ENCODE measurements at places on chromosomes 4 and X. TPM values are rescaled to one million over a fixed set of nuclear protein-coding genes. Genes with fewer than 3 reads are reported as not detected.

Gene DCAF4L1
- total RNA-seq, result 0.14 TPM

- no peaks in the 10 kb centered on the region for H3K27me3 ChIP-seq
- DNase-seq, result no peak
- no peaks in the 10 kb centered on the region for H3K36me3 ChIP-seq
- no peaks in the 10 kb centered on the region for H3K4me1 ChIP-seq
- no peak overlapping the region for H3K4me3 ChIP-seq
These were observed 80.9 kb downstream of the NKX6-1 start for GRCh38 chr4:84417997-84418709.

Gene XAGE1A
- not detected for total RNA-seq

GRCh38 chrX:56763556-56764152, 34.6 kb downstream of the NBDY start:
- H3K27ac ChIP-seq, result no peak overlapping the region
- no peak overlapping the region for H3K4me3 ChIP-seq

DNA sequence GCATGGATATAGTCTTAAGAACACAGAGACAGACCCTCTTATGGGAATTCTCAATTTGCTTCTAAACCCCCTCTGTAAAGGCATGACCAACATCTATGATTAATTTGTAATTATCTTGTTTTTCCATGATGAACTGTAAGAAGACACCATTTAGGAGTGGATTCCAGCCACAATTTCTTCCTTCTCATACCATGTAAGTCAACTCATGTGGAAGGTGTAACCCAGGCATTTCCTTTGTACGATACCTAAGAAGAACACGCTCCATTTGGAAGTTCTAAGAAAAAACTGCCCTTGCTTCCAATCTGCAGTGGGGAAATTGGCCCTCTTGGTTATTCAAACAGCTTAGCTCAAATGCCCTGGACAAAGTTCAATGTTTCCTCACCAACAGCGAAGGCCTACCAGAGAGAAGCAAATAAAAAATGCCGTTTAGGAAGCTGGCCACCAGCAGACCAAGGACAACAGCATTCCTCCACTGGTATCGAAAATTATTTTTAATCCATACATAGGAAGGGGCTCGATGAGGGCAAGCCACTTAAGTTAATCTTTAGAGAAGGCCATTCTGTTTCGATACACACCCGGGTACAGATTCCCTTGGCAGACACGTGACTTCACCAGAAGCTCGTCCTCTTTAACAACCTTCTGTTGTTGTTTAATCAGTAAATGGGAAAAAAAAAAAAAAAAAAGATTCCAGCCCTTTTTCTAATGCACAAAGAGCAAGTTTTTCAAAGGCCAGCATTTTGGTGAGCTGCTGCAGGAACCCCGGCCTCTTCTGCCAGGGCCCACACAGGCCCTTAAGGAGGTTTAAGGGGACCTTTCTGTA, 2.6 kb downstream of the DHRSX start:
- DNase-seq, result no peak
- H3K36me3 ChIP-seq, result no peaks in the 10 kb centered on the region
- peaks cover 30% of the 10 kb centered on the region for H3K4me1 ChIP-seq
- H3K27me3 ChIP-seq, result no peaks in the 10 kb centered on the region
- peak overlapping the region; percentile 94 for H3K4me3 ChIP-seq

DNA sequence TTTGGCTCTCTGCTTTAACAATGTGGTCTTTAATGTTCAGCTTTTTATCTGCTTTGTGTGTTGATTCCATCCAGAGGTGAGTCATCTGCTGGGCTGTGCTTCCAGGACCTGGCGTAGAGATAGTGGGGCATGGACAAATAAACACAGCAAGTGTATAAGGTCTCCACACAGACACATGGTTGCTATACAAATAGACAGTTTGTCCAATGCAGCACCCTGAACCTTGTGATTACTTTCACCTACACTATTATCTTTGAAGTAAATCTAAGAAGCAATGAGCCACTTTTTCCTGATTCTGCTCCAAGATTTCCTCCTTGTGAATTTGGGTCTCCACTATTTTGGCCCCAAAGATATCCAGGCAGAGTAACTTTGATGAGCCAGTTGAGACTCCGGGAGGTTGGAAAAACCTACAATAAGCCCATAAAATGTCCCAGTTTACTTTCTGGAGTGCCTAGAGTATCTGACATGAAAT, 12.1 kb downstream of the PPARGC1A start:
- no peaks in the 10 kb centered on the region for H3K4me1 ChIP-seq
- DNase-seq, result no peak
- H3K27me3 ChIP-seq, result no peaks in the 10 kb centered on the region
- H3K36me3 ChIP-seq, result no peaks in the 10 kb centered on the region

DNA sequence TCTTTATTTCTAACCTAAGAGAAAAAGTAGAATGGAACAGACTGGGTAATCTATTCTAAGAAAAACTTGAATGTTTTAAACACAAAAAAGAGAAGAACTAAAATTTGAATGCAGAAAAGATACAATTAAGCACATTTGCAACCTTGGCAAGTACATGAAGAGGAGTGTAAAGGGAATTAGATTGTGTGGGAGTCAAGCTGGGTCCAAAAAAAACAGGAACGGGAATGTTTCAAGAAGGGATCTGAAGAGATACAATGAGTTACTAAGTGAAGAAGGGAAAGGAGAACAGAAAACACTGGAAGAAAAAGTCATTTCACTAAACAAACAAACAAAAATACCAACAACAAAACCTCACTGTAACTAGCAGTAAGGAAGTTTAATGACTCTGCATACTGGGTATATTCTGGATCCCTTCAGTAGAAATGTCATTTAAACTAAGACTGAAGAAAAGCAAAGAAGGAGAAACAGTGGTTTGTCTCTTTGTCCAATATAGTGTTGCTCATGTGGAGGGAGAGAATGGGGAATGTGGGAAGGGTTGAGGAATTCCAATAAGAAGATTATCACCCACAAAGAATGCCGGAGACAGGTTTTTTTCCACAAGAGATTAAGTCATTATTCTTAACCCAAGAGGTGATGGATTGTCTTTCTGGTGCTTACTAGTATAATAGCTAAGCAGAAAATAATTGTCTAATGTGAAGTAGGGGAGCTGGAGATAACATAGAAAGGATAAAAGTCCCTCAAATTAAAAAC, 50.4 kb upstream of the PTPN13 start:
- H3K4me3 ChIP-seq, result no peak overlapping the region
- no peaks in the 10 kb centered on the region for H3K36me3 ChIP-seq
- H3K27me3 ChIP-seq, result no peaks in the 10 kb centered on the region
- no peak for DNase-seq
- no peak overlapping the region for H3K27ac ChIP-seq

DNA sequence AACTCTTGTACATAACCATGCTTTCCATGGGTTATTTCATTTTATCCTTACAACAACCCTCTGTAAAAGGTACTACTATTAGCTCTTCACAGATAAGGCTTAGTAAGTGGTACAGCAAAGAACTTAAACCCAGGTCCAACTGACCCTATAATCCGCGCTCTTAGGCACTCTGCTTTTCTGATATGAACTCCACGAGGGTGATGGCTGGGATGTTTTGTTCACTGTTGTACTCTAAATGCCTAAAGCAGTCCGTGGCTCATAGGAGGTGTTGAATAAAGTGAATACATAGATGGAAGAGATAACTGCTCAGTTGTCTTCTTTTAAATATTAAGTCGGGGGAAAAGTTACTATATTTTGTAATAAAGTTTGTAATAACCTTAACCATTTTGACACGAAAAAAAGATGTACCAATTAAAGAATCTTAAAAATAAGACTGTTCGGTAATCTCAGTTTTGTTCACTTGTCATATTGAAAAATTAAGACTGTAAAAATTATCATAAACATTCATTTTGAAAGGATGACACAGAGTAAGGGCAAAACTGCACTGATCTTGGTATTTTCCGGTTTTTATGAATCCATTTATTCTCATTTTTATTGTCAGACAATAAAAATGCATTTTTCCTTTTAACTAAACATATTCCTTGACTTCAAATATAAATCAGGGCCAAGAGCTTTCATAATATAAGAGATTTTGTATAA, 166.5 kb downstream of the FBXW7 start:
- H3K36me3 ChIP-seq, result no peaks in the 10 kb centered on the region
- H3K4me1 ChIP-seq, result no peaks in the 10 kb centered on the region
- no peak overlapping the region for H3K27ac ChIP-seq
- H3K27me3 ChIP-seq, result no peaks in the 10 kb centered on the region
- H3K4me3 ChIP-seq, result no peak overlapping the region

GRCh38 chr4:164485136-164485535, 268.8 kb upstream of the SMIM31 start:
- H3K27me3 ChIP-seq, result no peaks in the 10 kb centered on the region
- no peak overlapping the region for H3K27ac ChIP-seq
- H3K36me3 ChIP-seq, result no peaks in the 10 kb centered on the region
- no peaks in the 10 kb centered on the region for H3K4me1 ChIP-seq
- DNase-seq, result no peak

DNA sequence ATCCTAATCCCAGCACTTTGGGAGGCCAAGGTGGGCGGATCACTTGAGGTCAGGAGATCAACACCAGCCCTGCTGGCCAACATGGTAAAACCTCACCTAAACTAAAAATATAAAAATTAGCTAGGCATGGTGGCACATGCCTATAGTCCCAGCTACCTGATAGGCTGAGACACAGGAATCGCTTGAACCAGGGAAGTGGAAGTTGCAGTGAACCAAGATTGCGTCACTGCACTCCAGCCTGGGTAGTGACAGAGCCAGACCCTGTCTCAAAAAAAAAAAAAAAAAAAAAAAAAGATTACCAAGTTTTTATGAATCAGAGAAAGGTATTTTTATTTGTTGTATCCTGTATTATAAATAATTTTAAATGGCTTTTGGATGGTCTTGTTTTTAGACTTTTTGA, 15.1 kb downstream of the TRAPPC11 start:
- no peak for DNase-seq
- no peaks in the 10 kb centered on the region for H3K4me1 ChIP-seq
- H3K4me3 ChIP-seq, result no peak overlapping the region
- no peak overlapping the region for H3K27ac ChIP-seq

Gene STAP1
- not detected for total RNA-seq

GRCh38 chr4:123554801-123555232, 158.2 kb downstream of the SPRY1 start:
- H3K27me3 ChIP-seq, result no peaks in the 10 kb centered on the region
- no peaks in the 10 kb centered on the region for H3K36me3 ChIP-seq
- H3K4me3 ChIP-seq, result no peak overlapping the region
- H3K4me1 ChIP-seq, result peaks cover 28% of the 10 kb centered on the region

Gene VCX3B
- total RNA-seq, result not detected

GRCh38 chrX:11381464-11381863, 88.3 kb downstream of the AMELX start:
- H3K27me3 ChIP-seq, result no peaks in the 10 kb centered on the region
- H3K4me3 ChIP-seq, result no peak overlapping the region
- no peaks in the 10 kb centered on the region for H3K36me3 ChIP-seq
- peak overlapping the region; percentile 28 for H3K27ac ChIP-seq
- peaks cover 34% of the 10 kb centered on the region for H3K4me1 ChIP-seq
- DNase-seq, result peak; percentile 71

- no peak overlapping the region for H3K27ac ChIP-seq
- H3K27me3 ChIP-seq, result no peaks in the 10 kb centered on the region
- H3K4me3 ChIP-seq, result no peak overlapping the region
- no peaks in the 10 kb centered on the region for H3K36me3 ChIP-seq
These were observed 161.8 kb downstream of the FAM47A start for GRCh38 chrX:33970028-33970967.

Gene SULT1E1
- total RNA-seq, result not detected

GRCh38 chr4:123555233-123555806, 158.7 kb downstream of the SPRY1 start:
- DNase-seq, result peak; percentile 92
- peak overlapping the region; percentile 62 for H3K27ac ChIP-seq
- no peaks in the 10 kb centered on the region for H3K27me3 ChIP-seq
- no peak overlapping the region for H3K4me3 ChIP-seq
- peaks cover 16% of the 10 kb centered on the region for H3K4me1 ChIP-seq

GRCh38 chr4:80492761-80493160, 157.2 kb downstream of the CFAP299 start:
- no peak for DNase-seq
- H3K36me3 ChIP-seq, result no peaks in the 10 kb centered on the region
- no peaks in the 10 kb centered on the region for H3K27me3 ChIP-seq
- no peak overlapping the region for H3K27ac ChIP-seq

All from sigmoid colon (tissue), 7 donors.